GM23248 (cell line): ENCODE measurements at places on chromosomes 13 and 19.

DNA sequence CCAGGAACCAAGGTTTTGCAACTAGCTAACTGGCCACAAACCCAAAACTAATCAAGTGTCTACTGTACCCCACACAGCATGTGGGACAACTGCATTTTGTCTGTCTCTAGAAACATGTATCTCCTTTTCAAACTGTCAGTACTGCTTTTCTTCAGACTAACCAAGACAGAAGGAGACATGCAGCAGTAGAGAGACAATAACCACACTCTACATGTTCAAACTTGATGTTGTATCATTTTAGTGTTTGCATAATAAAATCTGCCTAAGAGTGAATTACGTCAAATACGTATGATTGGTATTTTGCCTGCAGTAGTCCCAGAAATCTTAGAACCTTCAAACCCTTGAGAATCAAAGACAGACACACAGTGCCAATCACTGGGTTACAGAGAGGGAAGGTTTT is 22.0 kb upstream of the FREM2 start:
- no peak for DNase-seq

- peak; percentile 70 for DNase-seq
Measured at GRCh38 chr19:42216653-42217519, 591 bp downstream of the DEDD2 start.

DNA sequence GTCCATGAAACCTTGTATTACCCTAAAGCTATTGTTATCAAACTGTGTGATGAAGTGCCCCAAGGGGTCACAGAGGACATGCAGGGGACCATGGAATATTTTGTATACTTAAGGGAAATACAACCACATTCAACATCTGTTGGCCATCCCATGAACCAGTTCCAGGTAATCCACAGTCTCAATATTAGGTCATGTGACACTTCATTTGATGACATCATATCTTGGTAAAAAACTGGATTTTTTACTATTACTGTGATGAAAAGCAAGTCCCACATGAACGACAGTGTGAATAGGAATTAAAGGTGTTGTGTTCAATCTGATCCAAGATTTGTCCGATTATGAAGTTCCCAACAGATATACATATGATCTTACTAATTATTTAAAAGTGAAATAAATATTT is 355.2 kb downstream of the IRS2 start:
- no peak for DNase-seq

DNA sequence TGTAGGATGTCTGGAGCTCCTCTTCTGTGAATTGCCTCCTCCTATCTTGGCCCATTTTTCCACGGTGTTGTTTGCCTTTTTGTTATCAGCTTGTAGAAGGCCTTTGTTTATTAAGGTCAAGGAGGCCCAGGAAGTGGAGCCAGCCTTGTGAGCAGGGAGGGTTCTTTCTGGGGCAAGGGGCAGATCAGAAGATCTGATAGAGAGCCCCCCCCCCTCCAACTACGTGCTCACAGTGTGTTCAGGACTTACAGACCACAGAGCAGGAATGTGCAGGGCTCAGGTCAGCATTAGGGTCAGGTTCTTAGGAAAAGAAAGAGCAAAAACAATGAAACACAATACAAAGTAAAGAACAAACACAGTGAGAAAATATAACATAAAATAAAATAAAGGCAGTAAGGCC is 59.4 kb downstream of the CCNE1 start:
- DNase-seq = no peak

DNA sequence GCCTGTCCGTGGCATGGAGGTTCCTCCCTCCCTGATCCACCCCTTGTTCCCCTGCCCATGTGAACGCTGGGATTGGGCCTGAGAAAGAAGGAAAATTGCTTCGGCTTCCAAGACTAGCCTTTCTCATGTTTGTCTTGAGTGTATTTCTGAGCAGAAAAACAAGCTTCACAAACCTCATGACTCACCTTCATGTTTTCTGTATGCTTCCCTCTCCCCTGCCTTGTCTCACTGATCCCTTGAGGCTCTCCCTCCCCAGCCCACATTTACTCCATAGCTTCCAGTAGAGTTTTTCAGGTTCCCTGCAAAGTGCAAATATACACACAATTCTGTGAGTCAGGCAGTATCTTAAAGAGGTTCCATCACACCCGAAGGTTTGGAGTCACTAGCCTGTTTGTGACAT is 572.4 kb downstream of the UQCRFS1 start:
- DNase-seq = no peak

DNA sequence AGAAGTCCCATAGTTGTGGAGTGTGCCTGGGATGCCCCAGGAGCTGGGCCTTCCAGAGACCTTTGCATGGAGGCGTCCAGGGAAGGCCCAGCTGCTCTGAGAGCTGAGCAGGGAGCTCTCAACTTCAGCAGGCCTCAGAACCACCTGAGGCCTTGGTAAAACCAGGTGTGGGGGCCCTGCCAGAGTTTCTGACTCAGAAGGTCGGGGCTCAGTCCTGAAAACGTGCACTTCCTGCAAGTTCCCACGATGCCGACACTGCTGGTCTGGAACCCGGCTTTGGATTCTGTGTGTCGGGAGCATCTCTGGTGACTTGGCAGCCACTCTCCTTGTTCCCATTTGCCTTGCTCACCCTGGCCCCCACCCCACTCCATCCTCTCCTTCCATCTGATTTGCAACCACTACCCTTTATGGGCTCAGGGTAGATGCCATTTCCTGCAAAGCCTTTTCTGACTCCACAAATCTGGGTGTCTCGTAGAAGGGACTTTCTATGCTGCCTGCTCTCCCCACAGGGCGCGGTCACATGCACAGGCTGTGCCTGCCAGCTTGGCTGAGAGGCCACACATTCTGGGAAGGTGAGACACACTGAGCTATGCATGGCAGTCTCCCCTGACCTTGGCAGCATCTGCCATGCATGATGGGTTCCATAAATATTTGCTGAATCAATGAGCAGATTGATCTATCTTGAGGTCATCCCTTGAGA is 244.7 kb downstream of the COL4A1 start:
- DNase-seq = peak; percentile 59

DNA sequence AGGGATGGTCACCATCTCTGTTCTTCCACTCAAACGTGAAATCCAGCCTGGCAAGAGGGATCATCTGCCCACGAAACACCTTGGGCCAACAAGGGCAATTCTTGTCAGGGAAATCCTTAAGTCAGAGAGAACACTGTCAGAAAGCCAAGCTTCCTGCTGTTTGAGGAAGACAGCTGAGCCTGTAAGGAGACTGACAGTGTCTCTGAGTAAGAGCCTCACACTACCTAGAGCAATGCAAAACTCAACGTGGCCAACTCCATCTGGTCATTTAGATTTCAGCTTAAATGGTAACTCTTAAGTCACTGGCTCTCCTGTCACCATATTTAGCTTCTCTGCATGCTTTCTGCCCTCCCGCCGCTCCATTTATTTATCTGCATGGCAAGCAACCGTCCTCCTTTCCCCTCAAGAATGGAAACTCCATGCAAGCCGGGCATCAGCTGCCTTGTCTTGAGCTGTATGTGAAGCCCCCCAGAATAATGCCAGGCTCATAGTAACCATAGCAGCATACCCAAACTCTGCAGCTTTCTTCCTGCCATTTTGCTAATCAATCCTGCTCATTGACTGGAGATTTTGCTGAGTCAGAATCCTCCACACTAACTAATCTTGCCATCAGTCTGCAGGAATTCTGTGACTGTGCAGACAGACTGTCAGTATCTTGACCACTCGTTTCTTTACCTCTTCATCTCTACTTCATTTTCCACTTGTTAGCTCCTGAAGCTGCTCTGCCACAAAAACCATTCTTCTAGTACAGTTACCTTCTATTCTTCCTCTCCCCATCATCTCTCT is 159.8 kb downstream of the IRS2 start:
- DNase-seq = no peak

GRCh38 chr19:31149441-31149941 is 199.7 kb downstream of the TSHZ3 start:
- DNase-seq = peak; percentile 59

- DNase-seq = no peak
Measured at GRCh38 chr19:3857449-3858003, 11.3 kb downstream of the ZFR2 start.

- DNase-seq = peak; percentile 69
Measured at GRCh38 chr13:44318161-44318560, 55.5 kb upstream of the SERP2 start.

DNA sequence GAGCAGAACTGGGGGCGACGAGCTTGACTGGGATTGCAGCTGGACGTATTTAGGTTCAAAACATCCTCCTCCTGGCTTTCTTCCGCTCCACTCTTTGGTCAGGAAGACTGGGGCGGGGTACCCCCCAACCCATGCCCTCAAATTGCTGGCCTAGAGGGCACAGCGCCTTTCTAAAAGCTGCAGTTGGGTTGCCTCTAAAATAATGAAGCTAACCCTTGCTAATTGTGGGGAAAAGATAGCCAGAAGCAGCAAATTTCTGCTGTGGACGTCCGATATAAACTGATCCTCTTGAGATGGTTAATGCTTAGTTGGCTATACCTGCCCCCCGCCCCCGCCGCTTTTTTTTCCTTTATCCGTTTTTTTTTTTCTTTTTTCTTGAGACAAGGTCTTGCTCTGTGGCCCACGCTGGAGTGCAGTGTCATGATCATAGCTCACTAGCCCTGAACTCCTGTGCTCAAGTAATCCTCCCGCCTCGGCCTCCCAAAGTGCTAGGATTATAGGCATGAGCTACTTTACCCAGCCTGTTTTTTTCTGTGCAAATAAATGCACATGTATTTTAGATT is 754 bp upstream of the CHERP start:
- DNase-seq = peak; percentile 54

DNA sequence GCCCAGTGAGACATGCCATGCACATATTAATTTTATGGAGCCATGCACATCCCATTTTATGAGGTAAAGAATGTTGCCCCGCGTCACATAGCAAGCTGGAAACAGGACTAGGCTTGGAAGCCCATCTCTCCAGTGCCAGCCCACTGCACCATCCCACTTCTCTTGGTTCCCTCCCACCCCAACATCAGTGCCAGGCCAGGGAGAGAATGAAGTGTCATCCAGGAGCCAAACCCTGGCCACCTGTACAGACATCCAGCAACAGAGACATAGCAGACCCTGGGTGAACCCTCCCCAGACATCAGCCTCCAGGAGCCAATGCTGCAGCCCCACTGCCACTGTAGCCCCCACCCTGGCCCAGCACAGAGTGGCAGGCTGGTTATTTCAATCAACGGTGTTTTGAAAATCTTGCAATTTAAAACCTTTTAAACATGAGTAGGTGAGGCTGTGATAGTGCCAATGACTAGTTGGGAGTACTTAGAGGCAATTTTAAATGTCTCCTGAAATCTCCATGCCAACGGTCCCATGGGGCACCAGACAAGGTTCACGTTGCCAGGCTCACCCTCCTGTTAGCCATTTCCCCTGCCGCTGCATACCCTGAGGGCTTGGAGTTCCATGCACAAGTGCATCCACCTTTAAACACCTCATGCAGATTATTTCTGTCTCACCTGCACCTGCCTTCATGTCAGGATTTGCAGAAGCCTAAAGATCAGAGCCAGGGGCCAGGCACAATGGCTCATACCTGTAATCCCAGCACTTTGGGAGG is 34.7 kb downstream of the VSTM2B start:
- no peak for DNase-seq

DNA sequence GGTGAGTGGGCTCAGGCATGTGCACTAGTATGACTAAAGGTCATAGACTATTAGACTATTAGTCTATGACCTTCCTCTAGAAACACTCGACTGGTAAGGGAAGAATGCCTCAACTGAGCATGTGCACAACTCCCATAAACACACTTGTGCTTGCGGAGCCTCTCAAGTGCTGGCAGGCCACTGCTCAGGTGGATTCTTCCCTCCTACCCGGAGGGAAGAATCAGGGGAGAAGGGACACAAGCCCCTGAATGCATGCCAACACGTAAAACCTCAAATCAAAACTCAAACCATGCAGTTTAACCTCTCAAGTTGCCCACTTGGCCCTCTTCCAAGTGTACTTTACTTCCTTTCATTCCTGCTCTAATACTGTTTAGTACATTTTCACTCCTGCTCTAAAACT is 287.6 kb upstream of the SGCG start:
- DNase-seq = no peak

DNA sequence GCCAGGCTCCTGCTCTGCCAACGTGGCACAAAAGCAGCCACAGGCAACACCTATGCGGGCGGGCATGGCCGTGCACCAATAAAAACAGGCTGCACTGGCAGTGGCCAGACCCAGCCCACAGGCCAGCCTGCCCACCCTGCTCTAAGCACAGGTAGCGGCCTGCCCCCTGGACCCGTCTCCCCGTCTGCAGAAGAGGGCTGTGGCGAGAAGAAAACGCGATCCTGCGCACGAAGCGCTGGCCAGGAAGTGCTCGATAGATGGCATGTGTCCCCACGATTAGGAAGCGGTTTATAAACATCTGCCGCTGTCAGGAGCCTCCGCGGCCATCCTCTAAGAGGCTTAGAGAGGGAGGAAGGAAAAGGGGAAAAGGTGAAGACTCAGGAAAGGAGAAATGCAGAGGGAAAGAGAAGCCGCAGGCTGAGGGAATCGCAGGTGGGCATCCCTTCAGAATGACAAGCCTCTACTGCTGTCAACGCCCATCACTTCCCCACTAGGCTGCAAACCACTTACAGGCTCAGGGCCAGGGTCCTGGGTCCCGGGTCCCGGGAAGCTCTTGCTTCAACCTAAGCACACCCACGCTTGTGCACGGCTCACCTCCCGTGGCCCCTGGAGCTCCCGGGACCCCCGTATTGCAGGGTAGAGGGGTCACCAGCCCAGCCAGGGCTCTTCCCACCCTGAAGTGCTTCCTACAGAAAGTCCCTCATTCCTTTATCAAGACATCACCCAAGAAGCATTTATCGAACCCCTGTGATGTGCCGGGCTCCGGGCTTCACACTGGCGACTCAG is 10.5 kb downstream of the MLLT1 start:
- no peak for DNase-seq

- DNase-seq = no peak
Measured at GRCh38 chr13:97852181-97852874, 101.1 kb upstream of the IPO5 start.

GRCh38 chr13:76863022-76863421 is 23.2 kb downstream of the KCTD12 start:
- DNase-seq = no peak

DNA sequence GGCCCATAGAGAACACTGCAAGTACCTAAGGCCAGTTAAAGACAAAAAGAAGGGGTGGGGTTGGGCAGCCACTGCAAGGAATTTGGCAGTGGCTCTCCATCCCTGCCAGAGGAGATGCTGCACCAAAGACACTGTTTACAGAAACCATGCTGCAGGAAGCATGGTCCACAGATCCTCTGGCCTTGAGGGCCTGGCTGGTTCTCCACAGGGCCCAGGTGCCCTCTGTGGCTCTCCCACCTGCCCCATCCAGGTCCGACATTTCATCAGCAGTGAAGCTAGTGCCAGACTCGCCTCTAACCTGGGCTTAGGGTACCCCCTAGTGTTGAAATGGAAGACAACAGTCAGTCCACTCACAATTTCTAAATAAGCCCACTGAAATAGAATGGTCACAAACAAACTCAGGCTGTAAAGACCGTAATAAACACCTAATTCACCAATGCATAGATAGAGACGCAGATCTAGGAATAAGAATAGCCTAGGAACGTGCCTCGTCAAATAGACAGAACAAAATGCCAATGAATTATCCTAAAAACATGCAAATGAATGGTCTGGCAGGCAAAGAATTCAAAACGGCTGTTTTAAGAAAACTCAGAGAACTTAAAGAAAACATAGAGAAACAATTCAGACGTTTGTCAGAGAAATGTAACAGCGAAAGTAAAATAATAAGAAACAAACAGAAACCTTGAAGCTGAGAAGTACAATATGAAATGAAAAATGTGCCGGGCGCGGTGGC is 23.3 kb downstream of the LYPD4 start:
- peak; percentile 51 for DNase-seq

- no peak for DNase-seq
Measured at GRCh38 chr19:748274-748598, 2.7 kb upstream of the MISP start.
